ENCODE measurements at places on chromosomes 1 and 21.
A peak's percentile ranks its signal among the peaks of the same experiment; 100 is the strongest.

DNA sequence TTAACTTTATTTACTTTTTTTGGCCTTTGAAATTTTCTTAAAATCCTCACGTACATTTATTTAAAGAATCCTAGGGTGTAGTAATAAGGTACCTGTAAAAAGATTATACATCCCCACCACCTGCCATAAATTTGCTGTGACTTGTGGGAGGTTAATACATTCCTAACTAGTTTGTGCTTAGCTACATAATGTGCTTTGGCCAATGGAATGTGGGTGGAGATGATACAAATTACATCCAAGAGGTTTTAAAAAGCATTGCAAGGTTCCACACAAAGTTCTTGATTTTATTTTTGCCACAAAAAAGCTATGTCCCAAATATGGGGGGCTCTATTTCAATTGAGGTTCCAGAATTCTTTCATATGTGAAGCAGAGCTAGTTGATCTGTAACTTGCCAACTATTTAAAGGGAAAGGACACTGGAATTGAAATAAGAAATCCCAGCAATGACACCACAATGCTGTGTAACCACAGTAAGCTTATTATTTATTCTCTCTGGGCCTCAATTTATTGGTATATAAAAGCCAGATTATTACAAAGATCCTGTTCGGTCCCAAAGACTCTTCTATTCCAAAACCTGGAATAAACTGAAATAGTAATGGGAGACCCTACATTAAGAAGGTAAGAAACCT, 15.7 kb downstream of the ASPM start:
- no peak for DNase-seq

DNA sequence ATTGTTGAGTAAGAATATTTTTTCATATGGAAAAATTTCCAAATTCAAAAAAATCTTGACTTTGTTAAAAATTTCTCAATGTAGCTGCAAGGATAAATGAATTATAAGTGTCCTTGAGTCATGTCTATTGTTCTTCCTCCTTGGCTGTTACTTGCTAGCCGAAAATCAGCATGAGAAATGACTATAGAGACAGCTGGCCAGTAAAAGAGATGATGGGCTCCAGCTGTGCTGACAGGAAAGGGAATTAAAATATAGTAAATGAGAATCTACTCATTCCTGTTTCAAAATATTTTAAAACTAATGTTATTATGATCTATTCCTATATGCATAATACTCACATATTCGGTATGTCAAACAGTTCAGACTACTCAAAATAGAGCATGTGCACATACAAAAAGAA, 1292.6 kb downstream of the BRINP3 start:
- DNase-seq: no peak

GRCh38 chr1:153790966-153791647, 15.9 kb downstream of the SLC27A3 start:
- no peak for DNase-seq

GRCh38 chr1:85078903-85079302, 30.6 kb upstream of the MCOLN3 start:
- no peak for DNase-seq

DNA sequence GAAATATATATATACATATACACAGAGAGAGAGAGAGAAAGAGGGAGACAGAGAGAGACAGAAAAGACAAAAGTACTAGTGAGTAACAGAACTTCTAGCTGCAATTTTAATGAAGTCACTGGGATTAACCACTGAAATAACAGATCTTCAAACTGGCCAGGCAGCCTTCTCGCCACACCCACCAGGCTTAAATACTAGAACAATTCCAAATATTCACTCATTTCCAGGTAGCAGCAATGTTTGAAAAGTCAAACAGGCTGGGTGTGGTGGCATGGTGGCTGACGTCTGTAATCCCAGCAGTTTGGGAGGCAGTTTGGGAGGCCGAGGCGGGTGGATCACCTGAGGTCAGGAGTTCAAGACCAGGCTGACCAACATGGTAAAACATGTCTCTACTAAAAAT, 5.2 kb downstream of the PRDX1 start:
- DNase-seq: no peak

GRCh38 chr1:171898941-171899340, 57.6 kb downstream of the DNM3 start:
- DNase-seq: no peak

DNA sequence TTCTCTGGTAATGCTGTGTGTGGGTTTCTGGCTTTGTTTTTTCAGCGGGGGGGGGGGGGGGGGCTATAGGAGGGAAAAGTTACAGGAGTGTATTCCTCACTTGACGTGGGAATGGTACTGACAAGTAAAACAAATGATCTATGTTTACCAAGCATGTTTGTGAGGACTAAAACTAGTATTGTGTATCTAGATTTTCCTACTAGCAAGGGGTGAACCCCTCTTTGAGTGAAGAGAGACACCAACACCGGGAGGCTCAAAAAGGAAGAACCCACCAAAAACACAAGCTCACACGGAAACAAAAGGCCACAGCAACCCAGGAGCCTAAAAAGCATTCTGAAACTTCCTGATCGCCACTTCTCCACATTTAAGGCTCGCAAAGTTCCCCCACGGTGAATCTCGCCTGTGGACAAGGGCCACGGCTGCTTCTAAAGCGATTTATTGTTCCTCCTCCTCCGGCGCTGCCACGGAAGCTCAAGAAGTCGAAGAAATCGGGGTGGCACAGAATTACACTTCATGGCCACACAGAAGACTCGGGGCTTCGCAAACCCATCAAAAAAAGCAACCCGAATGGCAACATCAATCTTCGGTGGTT, 703 bp downstream of the PUM1 start:
- peak; percentile 8 for DNase-seq

GRCh38 chr1:30489737-30490389, 233.5 kb downstream of the MATN1 start:
- DNase-seq: no peak

GRCh38 chr21:44065428-44065827, 41.8 kb upstream of the PWP2 start:
- DNase-seq: peak; percentile 78

- no peak for DNase-seq
Observed at GRCh38 chr1:246730839-246731238, 6.6 kb downstream of the SCCPDH start.

DNA sequence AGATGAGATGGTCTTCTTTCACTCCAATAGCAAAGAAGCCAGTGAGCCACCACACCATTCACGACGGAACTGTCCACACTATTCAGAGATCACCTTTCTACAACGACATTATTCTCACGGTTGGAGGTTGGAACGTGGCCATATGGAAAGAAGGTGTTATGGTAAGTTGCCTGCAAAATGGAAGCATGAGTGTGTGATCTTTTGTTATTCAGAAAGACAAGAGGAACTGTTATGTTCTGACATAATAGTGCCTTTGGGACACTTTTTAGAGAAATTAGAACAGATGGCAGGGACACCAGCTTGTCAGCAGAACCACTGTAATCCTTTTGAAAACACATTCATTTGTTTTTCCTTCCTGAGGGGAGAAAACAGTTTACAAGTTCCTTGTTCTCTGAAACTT, 75.8 kb upstream of the MCOLN3 start:
- no peak for DNase-seq

GRCh38 chr1:196355206-196355786, 252.9 kb downstream of the KCNT2 start:
- no peak for DNase-seq

- DNase-seq: no peak
Observed at GRCh38 chr1:99829269-99829668, 20.9 kb upstream of the AGL start.

GRCh38 chr1:215819114-215819513, 252.0 kb downstream of the KCTD3 start:
- DNase-seq: no peak

DNA sequence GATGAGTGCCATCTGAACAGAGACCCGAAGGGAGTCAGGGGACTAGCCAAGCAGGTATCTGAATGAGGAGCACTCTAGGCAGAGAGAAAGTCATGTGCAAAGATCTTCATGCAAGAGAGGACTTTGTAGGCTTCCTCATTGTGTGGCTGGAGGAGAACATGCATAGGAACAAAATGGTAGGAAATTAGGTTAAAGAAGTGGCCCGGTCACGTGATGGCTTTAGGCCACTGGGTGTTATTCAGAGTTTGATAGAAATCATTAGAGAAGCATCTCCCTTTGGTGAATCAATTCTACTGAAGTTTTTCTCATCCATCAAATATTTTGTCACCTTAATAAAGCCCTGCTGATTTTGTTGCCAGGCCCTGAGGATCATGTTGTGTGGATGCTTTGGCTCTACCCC, 45.8 kb upstream of the KCTD3 start:
- no peak for DNase-seq

- DNase-seq: no peak
Observed at GRCh38 chr1:242523719-242524570, 552 bp downstream of the PLD5 start.

DNA sequence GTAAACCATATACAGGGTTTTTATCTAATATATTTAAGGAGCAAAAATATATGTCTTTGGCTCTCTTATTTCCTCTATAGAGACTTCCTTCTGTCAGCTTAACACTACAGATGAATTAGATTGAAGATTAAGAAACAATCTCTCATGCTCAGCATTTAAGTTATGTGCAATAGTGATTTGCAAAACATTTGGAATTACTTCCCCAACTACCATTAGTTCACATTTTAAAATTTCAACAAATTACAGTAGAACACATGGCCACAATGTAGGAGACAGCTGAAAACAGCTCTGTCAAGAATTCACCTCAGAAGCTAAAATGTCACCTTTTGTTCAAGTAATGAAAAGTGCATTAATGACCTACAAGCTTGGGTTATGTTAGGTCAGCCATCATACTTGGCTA, 177.9 kb downstream of the EIF4G3 start:
- no peak for DNase-seq

DNA sequence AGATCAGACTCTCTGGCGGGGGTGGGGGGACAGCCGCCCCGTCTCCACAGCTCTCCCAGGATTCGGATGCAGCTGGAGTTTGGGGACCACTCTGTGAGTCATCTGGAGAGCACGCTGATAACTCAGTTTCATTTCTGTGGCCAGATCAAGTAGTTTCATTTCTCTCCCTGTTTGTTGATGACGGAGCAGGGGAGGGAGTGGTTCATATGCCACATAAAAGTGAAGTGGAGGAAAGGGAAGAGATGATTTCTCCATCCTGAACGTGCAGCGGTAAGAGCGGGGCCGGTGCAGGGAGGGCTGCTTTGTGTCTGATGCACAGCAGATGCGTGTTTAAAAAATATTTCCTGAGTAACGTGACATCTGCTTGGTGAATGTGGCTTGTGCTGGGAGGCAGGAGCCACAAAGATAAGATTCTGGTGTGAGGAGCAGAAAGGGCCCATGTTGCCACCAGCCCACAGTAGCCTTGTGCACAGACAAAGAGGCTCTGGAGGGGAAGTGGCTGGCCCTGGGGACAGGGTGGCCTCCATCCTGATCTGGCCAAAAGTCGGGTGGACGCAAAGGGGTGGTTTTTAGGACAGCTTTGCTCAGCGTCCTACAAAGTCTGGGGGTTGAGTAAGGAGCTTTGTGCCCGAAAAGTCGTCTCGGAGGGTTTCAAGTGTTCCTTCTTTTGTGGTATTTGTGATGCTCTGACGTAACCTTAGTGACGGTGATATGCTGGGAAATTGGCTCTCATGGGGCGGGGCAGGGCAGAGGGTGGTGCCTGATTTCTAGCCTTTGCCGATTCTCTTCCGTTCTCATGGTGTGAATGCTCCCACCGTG, at the start of gene MX2:
Gene MX2 (plus strand): TSS at position 242 of the 819 bp plus-strand sequence. CDS start 14,880 bp downstream, outside the sequence.
- DNase-seq: peak; percentile 80

DNA sequence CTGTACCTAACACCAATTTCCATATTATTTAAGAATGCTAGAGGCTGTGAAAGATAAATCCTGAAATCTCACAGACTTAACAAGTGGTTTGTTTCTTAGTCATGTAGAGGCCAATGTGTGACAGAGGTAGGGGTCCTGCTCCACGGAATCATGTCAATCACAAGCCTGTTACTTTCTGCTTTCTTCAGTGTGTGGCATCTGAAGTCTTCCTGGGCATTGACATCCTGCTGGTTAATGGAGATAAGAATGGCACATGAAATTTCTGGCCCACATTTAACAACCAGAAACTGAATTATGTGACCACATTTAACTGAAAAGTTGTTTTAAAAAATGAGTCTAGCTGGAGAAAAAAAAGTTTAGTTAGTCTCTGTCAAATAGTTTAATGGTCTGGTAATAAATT, 68.3 kb upstream of the PLA2G4A start:
- no peak for DNase-seq

GRCh38 chr1:172883387-172883791, 167.4 kb downstream of the TNFSF18 start:
- DNase-seq: no peak

DNA sequence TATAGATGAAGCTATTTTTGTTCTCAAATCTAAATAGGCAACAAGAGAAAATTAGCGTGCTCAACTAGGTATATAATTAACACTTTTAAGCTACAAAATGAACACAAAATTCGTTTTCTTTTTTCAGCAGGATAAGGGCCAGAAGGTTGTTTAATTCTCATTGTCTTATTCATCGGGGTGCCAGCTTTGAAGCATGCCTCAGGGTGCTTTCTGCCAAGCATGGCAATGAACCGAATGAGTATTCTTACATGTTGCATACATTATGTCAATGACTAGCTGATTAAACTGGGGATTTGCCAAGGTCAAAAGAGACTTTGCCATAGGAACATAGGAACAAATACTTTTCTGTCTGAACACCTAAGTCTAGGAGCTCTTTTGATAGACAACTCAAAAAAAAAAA, 102.0 kb upstream of the MAP1LC3C start:
- no peak for DNase-seq

- DNase-seq: no peak
Observed at GRCh38 chr21:27722095-27722494, 755.2 kb upstream of the ADAMTS5 start.

- peak; percentile 22 for DNase-seq
Observed at GRCh38 chr1:225998560-225999226, 450 bp downstream of the SDE2 start.

DNA sequence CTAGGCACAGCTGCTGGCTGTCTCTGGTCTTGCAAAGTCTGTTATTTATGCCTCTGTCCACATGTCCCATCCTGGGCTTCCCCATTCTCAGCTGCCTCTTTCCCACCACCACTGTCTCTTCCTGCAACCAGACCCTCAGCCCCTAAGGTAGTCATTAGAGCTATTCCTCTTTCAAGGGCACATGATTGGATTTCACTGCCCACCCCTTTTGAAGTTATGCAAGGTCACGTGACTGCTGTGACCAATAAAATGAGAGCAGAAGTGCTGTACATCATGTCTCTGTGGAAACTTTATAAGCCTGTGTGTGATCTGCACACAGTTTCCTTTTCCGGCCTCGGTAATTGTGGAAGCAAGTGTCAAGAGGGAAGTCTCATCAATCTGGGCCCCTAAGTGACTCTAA, 136.6 kb upstream of the HMGB4 start:
- no peak for DNase-seq

- no peak for DNase-seq
Observed at GRCh38 chr1:20672265-20672632, 11.1 kb upstream of the DDOST start.

GRCh38 chr1:205417870-205418635, 3.8 kb downstream of the LEMD1 start:
- DNase-seq: no peak

GRCh38 chr1:64231654-64232053, 28.2 kb downstream of the UBE2U start:
- DNase-seq: no peak

GRCh38 chr1:215744419-215744818, 177.3 kb downstream of the KCTD3 start:
- no peak for DNase-seq
